Stimulated activated CD8-positive, alpha-beta memory T cell treated with anti-CD3 and anti-CD28 coated beads, Interleukin-15, amount 100 ng/mL, for 48 hours (primary cell): ENCODE measurements at places on chromosomes 12 and 14.

- no peak for DNase-seq
These were observed 1.6 kb downstream of the CMKLR1 start for GRCh38 chr12:108337235-108338223.

DNA sequence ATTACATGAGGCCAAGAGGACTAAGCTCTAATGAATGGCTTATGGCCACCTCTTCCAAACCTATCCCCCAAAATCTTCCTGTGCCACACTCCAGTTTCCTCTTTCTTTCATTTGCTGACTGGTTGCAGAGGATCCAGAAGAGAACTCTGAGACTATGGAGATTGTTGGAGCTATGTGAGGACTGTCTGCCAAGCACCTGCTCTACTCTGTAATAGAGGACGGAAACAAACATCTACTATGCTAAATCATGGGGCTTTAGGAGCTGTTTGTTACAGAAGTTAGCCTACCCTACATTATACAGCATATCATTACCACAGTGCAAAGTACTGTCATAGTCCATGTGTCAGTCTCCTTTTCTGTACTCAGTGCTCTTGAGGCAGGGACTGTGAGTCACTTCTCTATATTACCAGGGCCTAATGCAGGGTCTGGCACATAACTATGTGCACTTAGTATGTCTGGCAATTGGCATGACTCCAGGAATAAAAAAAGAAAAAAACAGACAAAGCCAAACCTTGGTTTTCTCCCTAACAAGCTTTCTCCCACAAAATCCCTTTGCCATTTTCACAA is 95.1 kb downstream of the RPAP3 start:
- no peak for DNase-seq

DNA sequence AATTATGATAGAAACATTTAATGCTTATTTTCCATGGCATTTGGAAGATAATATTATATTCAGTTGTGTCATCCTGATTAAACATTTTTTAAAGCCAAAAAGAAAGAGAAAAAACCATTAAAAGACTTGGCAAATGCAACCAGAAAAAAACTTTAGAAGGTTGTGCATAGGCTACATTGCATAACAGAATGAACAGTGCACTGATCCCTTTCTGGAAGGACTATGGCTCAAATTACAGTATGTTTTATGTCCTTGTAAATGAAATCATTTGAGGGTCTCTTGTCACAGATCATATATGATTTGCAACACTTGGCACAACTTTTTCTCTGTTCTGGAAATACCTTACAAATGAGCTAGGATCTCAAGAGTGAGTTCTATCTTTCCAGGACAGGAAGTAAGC is 275.2 kb upstream of the FLRT2 start:
- no peak for DNase-seq

DNA sequence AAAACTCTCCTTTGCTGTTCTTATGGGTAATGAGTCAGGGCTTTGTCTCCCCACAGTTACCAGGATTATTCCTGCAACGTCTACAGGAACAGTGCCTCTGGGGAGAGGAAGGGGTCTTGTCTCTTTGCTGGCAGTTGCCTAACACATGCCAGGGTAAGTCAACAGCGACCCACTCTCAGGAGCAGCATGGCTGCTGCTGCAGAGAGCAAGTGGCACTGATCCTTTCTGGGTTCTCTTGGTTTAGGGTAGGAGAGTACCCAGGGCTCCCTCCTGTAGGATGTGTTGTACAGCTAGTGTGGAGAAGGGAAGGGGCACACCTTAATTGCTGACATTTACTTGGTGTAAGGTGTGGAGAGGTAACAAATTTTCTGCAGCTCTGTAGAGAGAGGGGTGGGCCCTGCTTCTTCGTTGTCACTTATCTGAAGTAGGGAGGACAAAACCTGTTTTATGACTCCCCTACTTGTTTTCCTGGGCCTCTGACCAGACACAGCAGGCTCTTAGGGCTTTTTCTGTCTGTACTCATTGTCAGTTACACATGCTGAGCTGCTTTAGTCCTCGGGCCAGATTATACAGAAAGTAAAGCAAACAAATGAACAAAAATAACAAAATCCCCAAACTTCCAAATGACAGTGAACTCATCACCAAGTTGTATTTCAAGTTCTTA is 168.2 kb downstream of the ACSS3 start:
- no peak for DNase-seq

DNA sequence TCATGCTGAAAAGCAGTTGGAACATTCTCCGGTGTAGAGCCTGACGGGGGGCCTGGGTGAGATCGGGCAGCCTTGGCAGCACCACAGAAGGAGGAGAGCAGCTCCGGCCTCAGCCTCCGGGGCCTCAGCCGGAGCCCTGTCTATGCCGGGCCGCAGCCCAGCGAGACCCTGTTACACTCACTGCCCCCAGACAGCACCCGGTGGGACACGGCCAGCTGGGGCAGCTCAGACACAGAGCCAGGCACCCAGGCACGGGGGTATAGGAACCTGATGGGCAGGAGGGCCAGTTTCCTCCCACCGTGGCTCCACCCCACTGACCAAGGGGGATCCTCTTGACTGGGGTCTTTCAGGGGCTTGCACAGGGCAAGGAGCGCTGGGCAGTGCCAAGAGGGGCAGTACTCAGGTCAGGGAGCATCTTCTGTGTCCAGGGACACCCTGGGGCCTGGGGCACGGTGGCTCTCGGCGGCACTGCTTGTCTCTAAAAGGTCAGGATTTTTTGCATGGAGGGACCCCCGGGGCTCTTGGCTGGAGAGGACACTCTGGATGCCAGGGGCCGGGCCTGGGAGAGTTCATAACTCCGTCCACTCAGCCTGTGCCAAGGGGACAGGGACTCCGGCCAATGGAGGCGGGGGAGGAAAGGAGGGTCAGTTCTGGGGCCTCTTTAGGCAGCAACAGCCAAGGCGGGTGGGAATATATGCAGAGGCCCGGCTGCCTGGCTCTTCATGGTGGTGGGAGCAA is 9.4 kb downstream of the INF2 start:
- no peak for DNase-seq

- no peak for DNase-seq
These were observed 31.4 kb downstream of the PSMC1 start for GRCh38 chr14:90287791-90288190.

DNA sequence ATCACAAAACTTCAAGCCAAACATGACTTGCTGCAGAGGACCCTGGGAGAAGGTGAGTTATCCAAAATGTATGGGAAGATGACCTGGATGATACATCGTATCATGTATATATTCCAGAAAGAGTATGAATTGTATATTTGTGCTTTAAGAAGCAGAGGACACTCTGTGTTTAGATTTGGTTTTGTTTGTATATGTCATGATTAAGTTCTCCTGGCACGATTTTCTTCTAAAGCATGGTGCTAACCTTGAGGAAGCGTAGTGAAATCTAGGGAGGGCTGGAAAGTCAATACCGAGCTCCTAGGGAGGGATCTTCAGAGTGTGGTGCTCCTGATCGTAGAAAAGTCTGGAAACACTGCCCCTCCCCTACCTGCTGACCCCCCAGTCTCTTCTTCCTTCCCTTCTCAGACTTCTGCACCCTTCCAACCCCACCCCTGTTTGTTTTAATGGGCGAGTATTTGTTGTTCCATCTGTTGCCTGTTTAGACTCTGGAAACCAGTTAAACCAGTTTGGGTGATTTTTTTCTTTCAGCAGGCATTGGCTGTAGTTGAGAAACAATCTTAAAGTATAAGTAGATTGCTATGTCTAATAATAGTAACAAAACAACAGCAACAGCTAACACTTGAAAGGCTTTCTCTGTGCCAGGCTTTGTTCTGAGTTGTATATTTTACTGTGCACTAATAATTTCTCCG is 141.6 kb downstream of the KICS2 start:
- no peak for DNase-seq

GRCh38 chr12:109720857-109721189 is 7.2 kb downstream of the FAM222A start:
- DNase-seq = no peak

GRCh38 chr14:52463375-52463774 is 88.9 kb downstream of the TXNDC16 start:
- DNase-seq = no peak

DNA sequence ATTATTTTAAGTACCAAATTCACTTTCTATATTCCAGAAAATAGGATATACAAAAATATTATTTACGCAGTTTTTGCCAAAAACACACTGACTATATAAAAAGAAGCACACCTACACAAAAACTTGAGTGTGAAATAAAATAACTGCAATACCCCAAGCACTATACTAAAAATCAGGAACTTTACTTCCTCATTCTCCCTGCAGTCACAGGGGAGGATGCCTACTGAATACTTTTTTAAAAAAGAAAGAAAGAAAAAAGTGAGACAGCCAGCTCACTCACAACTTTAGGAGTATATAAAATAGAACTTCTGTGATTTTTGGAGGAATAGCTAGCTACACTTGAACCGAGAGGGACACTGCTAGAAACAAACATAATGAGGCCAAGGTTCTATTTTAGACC is 12.2 kb downstream of the RPS6KA5 start:
- DNase-seq = no peak

DNA sequence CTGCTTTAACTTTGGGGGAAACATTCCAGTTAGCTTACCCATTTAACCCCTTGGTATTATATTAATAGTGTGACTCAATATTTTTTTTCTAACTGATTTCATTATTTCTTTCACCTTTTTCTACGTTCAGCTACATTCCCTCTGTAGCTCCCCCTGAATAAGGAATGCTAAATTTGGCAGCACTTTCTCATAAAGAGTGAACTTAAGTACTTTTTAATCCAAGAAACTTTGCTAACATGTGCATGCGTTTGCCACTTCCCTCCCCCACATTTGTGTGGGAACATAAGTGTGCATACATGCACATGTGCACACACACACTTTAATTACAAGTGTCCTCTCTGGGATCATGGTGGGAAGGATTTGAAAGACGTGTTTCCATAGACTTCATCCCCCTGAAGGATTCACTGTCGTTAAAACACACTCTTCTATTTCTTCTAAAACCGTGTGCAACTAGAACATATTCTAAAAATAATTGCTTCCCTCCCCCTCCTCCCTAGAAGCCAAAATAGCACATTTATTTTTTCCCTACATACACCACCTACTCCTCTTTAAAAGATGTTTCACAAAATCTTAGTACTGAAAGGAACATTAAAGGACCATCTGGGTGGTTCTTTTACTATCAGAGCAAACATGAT is 142.6 kb downstream of the PPM1H start:
- DNase-seq = no peak

GRCh38 chr12:19302100-19302640 is 137.1 kb upstream of the AEBP2 start:
- no peak for DNase-seq

DNA sequence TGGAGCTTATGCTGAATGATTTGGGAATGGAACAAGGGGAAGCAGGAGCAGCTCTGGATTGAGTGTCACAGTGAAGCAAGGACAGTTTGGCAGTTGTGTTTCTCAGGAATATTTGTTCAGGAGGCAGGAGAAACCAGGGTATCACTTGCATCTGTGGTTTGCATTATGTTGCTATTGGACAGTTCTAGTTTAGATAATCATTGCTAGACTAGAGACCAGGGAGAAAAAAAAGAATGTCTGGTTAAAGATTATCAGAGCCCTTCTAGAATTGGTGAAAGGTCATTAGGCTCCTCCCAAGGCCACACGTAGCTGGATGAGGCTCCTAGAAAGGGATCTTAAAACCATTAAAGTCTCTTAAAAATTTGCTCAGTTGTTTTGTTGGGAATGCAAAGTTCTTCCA is 17.0 kb upstream of the SRSF5 start:
- no peak for DNase-seq

DNA sequence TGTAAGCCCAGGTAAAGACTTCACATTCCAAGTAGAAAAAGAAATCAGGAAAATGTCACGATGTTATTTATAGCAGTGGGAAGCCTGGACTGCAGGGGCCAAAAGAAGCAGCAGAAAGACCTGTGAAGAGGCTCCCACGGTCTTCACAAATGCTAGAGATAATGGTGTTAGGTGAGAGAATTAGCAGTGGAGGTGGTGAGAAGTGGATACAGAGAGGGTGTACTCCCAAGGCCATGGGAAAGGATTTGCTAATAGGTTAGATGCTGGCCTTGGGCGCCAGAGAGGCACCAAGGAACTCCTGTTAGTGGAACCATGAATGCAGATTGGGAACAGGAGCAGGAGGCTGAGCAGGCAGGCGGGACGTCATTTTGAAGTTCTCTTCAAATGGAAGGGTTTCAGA is 386.1 kb downstream of the C12orf75 start:
- no peak for DNase-seq

DNA sequence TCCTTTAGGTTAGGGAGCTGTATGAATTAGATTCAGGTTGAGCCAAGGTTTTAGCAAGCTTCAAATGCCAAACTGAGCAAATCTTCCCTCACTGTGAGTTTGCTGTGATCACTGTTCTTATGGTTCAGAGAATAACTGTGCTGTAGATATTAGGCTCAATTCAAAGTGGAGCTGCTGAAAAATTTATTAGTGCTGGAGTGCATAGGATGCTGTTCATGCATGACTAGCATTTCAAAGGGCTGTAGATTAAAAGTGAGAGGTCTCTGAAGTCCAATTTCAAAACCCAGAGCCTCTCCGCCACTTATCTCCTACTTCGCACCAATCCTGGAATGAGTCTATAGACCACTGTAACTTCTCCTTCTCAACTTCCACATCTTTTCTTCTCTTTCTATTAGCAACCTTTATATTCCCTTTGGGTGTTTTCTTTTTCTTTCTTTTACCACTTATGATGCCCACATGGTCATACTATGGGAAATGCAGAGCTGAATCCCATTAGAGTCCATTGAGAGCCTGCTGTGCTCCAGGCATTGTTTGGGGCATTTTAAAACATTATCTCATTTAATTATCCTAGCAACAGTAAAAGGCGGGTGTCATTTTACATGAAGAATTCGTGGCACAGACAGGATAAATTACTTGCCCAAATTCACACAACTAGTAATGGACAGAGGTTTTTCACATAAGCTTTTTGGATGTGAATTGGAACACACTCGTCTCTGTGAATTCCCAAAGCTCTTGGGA is 77.5 kb upstream of the EEA1 start:
- DNase-seq = no peak

GRCh38 chr14:77040741-77041653 is 12.5 kb upstream of the IRF2BPL start:
- DNase-seq = no peak

GRCh38 chr14:36988568-36988967 is 183.8 kb downstream of the SLC25A21 start:
- no peak for DNase-seq

GRCh38 chr12:3489057-3489456 is 1.9 kb upstream of the PRMT8 start:
- DNase-seq = no peak

DNA sequence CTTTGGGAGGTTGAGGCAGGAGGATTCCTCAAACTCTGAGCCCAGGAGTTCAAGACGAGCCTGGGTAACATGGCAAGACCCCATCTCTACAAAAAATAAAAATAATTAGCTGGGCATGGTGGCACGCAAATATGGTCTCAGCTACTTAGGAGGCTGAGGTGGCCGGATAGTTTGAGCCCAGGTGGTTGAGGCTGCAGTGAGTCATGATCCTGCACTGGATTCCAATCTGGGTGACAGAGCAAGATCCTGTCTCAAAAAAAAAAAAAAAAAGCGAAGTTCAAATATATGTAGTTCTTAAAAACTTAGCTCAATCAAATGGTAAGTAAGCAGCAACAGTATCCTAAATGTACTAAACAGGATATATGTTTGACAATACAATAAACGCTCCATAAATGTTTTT is 85.5 kb upstream of the SSTR1 start:
- no peak for DNase-seq
